ENCODE measurements at places on chromosomes 4 and X.

- no peak for DNase-seq
These were observed 152.2 kb downstream of the NHS start for GRCh38 chrX:17527135-17527701.

DNA sequence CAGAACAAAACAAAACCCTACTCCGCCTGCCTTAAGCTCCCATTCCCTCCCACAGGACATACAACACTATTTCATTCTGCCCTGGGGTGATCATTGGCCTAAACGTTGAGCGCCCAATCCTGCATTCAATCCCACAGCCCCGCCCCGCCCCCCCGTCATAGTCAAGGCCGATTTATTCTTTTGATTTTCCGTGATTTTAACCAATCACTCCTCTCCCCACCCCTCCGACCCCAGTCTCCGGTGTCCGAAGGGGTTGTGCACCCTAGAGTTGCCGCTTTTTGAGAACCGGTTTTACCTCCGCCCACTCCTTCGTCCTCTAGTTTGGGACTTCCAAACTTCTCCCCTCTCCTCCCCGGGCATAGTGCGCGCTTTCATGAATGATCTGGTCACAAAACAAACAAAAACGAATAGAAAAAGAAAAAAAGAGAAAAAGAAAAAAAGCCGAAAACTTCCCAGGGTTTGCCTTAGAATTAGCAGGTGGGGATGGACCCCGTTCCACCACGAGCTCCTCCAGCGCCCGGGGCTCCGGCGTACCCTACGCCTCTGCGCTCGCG, 446 bp upstream of the UBE2A start:
- DNase-seq, result no peak

DNA sequence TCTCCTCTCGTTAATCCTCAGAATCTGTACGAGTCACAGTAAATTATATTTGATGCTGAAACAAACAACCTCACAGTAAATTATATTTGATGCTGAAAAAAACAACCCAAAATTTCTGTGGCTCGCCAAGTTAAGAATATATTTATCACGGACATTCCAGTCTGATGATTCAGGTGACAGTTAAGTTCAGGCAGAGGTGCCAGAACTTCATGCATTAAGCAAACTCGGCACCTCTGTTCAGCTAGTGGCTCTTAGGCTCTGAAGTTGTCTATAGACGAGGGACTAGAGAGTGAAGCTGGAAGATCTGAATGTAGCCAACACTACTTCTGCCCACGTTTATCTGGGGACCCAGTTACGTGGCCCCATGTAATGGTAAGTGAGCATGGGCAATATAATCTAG, 132.2 kb upstream of the AGA start:
- DNase-seq, result no peak

- no peak for DNase-seq
These were observed 102.6 kb downstream of the APBB2 start for GRCh38 chr4:41111791-41112190.

- no peak for DNase-seq
These were observed 129.7 kb downstream of the HS3ST1 start for GRCh38 chr4:11299016-11299415.

DNA sequence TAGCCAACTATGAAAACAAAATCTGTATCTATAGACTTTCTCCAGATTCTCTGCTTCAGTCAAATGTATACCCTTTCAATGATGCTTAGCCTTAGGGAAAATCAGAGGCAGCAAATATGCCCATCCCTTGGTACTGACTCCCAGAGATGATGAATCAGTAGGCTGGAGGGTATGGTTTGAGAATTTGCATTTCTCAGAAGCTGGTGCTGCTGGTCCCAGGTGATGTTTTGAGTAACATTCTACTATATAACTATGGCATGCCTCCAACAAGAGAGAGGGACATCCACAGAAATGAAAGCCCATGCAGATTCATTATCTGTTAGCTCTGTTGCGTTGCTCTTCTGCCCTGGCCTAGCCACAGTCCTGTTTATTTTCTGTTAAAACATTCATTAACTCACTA, 13.6 kb downstream of the TNIP3 start:
- DNase-seq, result no peak

DNA sequence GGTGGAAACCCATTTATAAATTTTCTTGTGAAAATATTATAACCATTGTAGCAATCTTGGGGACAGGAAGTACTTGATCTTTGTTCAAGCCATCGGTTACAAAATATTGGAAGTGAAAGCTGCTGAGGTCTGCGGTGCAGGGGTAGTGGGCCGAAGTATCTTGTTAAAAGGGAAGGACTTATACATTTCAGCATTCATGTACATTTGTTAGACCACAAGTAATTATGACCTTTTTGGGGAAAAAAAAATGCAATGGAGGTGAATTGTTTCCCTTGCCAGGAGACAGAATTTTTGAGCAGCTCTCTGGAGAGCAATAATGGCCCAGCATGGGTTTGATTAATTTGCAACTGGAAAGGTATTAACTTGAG, 121.3 kb downstream of the EGF start:
- DNase-seq, result peak; percentile 56

DNA sequence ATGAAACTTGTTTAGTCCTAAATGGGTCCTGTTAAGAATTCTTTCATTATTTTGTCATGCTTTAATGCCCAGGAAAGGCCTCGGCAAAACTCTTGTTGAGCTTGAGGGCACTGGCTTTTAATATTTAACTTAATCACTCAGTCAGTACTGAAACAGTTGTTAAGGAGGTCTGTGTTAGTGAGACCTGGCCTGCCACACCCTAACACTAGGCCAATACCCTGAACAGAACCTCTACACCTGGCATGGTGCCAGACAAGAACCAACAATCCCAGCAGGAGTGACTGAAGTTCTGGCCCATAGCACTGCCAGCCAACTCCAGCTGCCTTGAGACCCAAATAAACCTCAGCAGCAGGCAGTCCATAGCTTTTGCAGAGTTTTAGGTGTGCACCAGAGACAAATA, 85.7 kb upstream of the ITM2A start:
- DNase-seq, result no peak

DNA sequence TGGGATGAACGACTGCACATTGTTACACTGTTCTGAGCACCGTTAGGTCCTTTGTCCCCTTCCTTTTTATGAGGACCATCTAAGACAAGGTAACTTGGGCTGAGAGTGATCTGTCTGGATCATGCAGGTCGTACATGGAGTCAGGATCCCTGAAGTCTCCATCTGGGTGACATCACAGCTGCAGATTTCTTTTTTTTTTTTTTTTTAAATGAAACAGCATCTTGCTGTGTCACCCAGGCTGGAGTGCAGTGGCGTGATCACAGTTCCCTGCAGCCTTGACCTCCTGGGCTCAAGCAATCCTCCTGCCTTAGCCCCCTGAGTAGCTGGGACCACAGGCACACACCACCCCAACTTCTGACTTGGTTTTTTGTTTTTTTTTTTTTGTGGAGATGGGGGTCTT, 16.5 kb downstream of the SHROOM2 start:
- no peak for DNase-seq

- no peak for DNase-seq
These were observed 6.4 kb upstream of the COMMD8 start for GRCh38 chr4:47469951-47470350.

DNA sequence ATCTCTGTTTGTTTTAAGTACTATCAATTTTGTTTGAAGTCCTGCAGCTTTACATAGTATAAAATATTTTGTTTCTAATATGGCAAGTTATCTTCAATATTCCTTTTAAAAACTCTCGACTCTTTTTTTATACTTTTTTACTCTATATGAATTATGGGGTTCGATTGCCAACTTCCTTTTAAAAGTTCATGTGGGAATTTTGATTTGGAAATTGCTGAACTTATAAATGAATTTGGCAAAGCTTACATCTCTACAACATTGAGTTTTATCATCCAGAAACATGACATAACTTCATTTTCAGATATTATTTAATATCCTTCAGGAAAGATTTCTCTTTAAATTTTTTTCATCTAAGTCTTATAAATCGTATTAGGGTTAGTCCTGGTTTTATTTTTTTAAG, 60.8 kb downstream of the ASB9 start:
- DNase-seq, result no peak

DNA sequence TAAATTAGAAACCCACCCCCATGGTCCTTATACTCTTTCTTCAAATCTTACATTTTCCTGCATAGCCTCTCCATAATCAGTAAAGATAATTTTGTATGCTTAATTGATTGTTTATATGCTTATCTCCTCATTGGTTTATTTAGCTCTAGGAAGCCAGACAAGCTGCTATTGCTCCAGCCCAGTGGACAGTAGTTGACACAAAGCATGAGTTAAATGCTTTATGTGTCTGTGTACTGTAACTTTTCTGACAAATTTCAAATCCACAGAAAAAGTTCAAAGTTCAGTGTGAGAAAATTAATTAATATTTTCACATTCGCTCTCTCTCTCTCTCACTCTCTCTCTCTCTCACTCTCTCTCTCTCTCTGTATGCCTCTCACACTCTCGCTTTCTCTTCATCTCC, 181.7 kb downstream of the GABRB1 start:
- no peak for DNase-seq

Measured in hematopoietic multipotent progenitor cell (in vitro differentiated cells).